ENCODE measurements at places on chromosomes 13 and 19. TPM values are rescaled to one million over a fixed set of nuclear protein-coding genes. Genes with fewer than 3 reads are reported as not detected.
A peak's percentile ranks its signal among the peaks of the same experiment; 100 is the strongest.

ZNF728 gene
- 0.13 TPM for polyA plus RNA-seq

LCP1 gene
- polyA plus RNA-seq: 9.7 TPM

ZNF888 gene
- 15.3 TPM for polyA plus RNA-seq

ZNF582 gene
- polyA plus RNA-seq: 14.2 TPM

CCDC70 gene
- not detected for polyA plus RNA-seq

DDX49 gene
- 53.5 TPM for polyA plus RNA-seq

CYP4F3 gene
- 0.37 TPM for polyA plus RNA-seq

RXFP2 gene
- 2.0 TPM for polyA plus RNA-seq

PEAK3 gene
- polyA plus RNA-seq: 0.17 TPM

MEIOSIN gene
- polyA plus RNA-seq: not detected

NOSIP gene
- 61.9 TPM for polyA plus RNA-seq

CCDC9 gene
- polyA plus RNA-seq: 20.6 TPM

CD79A gene
- 0.53 TPM for polyA plus RNA-seq

DNA sequence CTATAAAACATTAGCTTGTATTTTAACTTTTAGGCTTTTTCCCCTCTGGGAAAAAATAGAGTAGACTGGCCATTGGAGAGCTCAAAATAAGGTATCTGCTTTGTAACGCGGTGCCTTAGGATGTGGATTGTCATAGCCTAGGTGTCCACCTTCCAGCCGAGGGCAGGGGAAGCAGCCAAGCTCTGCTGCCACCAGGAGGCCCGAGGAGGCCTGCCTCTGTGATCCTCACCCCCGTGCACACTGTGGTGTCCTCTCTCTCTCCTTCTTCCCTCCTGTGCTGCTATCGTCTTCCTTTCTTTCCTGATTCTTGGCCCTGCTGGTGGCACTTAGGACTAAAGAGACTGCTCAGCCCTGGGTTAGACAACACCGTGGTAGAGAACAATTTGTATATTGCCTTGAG lies 11.3 kb downstream of the HNRNPM start:
- DNase-seq: no peak

GRCh38 chr19:12949363-12950283 lies 4.0 kb downstream of the RAD23A start:
- no peak for DNase-seq

DNA sequence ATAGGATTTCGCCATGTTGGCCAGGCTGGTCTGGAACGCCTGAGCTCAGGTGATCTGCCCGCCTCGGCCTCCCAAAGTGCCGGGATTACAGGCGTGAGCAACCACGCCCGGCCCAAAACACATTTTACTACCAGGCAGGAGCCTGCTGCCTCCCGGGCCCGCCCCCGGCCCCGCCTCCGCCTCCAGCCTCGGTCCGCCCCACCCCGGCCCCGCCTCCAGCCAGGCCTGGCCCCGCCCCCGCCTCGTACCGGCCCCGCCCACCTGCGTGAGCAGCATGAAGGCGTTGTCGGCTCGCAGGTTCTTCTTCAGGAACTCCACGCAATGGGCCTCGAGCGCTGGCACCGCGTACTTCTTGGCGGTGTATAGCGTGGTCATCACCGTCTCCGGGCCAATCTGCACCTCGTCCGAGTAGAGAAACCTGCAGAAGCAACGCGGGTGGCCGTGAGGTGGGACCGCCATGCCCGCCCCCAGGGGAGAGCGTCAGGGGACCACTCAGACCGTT lies 22.7 kb downstream of the BTBD2 start:
- DNase-seq: no peak

- DNase-seq: no peak
These were observed 23.3 kb downstream of the RBM26 start for GRCh38 chr13:79382545-79383275.

- no peak for DNase-seq
These were observed 3.6 kb upstream of the CACNG8 start for GRCh38 chr19:53958823-53959757.

- DNase-seq: no peak
These were observed 61.0 kb upstream of the SHISA2 start for GRCh38 chr13:26112843-26113242.

DNA sequence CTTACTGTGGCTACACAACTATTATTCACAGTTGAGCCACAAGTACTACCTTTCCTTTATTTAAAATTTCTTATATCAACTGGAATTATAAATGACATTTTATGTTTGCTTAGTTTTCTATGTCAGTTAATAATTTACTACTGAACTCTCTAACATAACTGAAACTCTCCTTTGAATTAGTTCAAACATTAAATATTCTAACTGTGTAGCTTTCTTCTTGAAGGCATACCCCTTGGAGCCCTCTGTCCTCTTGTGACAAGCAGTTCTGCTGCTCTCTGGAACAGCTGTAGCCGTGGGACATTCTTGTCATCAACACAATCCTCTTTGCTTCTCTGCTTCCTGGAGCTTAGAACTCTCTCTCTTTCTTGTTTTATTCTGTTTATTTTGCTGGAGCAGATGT lies 244.8 kb downstream of the NHLRC3 start:
- DNase-seq: no peak

DNA sequence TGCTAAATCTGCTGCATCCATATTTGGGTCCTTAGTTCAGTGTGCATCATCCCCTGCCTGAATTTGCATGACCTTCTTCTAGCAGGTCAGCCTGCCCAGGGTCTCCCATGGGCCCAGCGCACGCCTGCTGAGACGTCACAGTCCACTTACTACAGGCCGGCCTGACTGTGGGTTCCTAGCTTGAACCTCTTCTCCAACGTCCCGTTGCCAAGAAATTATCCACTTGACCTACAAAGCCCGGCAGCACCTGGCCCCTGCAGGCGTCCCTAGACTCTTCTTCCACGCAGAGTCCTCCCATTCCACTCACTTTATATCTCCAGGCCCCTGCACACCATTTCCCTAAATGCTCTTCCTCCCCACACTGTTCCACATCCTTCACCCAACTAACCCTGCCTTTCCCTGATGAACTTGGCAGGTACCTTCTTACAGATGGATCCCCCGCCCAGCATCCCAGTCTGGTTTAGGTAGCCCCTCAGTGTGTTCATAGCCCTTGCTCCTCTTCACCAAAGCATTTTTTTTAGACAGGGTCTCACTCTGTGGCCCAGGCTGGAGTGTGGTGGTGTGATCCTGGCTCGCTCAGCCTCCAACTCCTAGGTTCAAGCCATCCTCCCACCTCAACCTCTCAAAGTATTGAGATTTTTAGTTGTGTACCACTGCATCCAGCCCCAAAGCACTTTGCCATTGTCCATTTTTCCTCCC lies 155.0 kb upstream of the SOX1 start:
- DNase-seq: no peak

DNA sequence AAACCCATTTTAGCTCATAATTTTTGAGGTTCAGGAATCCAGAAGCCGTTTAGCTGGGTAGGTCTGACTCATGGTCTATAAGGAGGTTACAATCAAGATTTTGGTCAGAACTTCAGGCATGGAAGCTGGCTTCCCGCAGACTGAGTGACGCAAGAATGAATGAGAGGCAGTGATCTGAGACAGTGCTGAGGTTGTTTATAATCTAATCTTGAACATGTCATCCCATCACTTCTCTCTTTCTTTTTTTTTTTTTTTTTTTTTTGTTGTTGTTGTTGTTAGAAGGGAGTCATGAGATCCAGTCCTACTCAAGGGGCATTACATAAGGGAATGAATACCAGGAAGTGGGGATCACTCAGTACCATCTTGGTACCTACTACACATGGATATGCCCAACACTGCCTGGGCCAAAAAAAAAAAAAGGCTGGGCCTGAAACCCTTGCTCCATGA lies 217.4 kb downstream of the DLEU7 start:
- DNase-seq: no peak

GRCh38 chr13:26022538-26023292 lies 29.1 kb downstream of the SHISA2 start:
- no peak for DNase-seq

DNA sequence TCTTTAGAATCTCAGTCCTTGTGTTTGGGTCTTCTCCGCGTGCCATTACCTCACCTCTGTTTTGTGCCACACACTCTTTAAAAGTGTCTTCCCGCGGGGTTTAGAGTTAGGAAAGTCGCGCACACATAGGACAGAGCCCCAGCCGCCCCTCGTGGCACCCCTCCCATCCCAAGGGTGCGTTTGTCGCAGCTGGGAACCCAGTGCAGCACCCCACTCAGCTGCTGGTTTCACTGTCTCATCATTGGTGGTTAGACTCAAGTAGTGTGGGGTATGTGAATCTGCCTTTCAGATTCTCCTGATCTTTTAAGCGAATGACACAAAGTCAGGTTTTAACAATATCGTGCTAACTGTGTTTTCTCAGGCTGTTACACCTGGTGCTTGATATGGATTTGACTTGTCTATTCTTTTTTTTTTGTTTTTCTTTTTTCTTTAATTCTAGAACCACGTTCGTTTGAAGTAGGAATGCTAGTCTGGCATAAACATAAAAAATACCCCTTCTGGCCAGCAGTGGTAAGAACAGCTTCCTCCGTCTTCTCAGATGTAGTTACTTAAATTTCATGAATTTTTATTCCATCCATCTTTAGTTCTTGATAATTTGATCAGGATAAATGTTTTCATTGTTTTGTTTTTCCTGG lies 19.5 kb upstream of the NDUFS7 start:
- no peak for DNase-seq

DNA sequence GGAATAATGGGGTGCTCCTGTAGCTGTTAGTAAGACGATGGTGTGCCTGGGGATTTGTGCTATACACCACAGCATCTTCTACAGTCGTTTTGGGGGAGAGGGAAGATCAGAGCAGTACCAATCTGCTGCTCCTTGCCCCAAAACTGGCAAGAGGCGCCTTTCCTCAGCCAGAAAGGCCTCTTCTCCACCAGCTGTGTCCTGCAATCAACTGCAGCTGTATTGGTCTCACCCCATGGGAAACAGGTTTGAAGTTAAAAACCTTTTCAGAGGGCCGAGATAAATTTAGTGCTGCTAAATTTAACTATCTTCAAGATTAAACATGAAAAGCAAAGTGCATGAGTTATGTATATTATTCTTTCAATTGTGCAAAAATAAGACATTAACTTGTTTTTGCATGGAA lies 1.2 kb upstream of the RNASEH2B start:
- no peak for DNase-seq

GRCh38 chr13:51601601-51602565 lies 17.6 kb downstream of the WDFY2 start:
- no peak for DNase-seq

DNA sequence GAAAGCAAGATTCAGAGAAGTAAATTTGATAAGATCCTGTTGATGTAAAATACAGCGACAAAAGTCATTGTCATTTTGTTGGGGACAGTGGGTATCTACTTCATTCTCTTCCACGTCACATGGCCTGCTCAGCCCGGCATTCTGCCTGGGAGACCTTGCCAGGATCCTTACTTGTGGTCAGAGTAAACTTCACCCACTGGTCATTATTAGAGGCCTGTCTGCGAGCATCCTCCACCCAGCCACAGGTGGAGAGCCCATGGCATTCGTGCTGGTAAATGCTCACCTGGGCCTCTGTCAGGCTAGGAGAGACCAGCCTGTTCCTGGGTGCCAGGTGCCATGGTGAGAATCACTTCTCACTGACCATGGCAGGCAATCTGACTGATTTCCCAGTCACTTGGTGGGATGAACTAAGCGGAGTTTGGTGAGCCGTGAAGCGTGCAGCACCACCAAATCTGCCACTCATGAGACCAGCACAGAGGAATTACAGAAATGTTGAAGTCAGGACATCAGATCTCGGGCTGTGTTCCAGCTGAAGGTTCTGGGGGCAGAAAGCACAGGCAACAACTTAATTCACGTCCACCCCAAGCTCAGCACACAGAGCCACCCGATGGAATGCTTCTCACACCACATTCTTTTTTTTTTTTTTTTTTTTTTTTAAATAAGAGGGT lies 107.0 kb downstream of the SIPA1L3 start:
- peak; percentile 36 for DNase-seq

- no peak for DNase-seq
These were observed 71.9 kb upstream of the ZNF724 start for GRCh38 chr19:23321953-23322549.

DNA sequence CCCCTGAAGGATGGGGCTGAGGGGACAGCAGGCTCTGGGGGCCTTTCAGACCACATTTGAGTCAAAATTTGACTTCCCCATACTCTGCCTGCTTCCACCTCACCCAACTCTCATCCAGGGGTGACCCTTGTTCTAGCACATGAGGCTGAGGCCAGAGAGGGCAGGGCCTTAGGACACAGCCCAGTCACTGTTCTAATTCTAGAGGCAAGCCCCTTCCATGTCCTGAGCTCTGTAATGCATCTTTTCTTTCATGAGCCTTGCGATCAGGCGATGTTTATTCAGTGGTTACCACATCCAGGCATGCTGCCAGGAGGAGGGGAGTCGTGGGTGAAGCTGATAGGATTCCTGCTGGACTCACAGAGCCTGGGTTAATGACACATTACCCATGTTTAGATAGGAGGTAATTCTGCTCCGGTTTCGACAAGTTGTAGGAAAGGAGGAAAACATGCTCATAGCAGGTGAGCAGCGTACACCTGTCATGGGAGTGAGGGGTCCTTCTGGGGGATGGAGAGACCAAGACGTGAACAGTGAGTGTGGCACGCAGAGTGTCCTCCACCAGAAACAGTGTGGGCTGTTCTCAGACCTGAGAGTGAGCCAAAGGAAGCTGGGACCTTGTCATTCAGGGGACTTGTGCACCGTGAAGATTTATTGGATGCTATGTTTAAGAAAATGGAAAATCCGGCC lies 9.3 kb downstream of the RPS9 start:
- no peak for DNase-seq

DNA sequence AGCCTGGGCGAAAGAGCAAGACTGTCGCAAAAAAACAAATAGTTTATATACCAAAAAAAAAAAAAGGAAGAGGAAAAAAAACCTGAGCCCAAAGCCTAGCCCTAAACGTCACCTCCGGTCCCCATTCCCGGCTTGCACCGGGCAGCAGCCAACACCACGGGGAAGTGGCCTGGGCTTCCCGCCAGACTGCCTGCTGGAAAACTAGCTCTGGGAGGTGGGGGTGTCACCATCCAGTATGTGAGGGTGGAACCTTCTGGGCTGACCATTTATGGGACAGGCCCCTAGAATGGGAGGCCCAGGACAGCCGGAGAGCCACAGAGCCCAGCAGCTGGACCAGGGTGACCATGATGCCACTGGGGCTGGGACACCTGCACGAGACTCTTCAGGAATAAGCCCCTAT lies 37.3 kb downstream of the IL12RB1 start:
- DNase-seq: no peak

- DNase-seq: no peak
These were observed 14.6 kb downstream of the FRY start for GRCh38 chr13:32045982-32046785.

GRCh38 chr19:51347209-51347928 lies 5.4 kb upstream of the VSIG10L start:
- DNase-seq: no peak

DNA sequence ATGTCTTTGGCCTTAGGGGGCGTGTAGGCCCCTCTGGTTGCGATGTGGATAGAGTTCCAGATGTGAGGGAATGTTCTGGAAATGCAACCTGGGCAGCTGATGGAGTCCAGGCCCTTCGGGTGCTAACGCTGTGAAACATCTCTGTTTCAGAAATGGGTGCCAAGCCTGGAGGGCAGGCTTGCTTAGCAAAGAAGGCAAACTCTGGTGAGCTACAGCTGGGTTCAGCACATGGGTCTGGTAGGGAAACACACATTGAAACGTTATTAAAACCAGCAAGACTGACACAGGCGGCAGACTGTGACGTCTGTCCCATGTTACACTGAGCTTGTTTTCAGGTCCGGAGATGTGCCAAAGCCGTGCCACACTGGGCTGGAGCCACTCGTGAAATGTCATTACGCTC lies 8.6 kb upstream of the CDC16 start:
- DNase-seq: no peak

- DNase-seq: no peak
These were observed 16.3 kb downstream of the POP4 start for GRCh38 chr19:29622166-29623070.

GRCh38 chr19:10977742-10978092 lies 16.9 kb downstream of the SMARCA4 start:
- no peak for DNase-seq

Data from renal cortex interstitium (tissue), 15 donors.